HCEC 1CT (cell line): ENCODE measurements at places on chromosomes 12 and 14.

DNA sequence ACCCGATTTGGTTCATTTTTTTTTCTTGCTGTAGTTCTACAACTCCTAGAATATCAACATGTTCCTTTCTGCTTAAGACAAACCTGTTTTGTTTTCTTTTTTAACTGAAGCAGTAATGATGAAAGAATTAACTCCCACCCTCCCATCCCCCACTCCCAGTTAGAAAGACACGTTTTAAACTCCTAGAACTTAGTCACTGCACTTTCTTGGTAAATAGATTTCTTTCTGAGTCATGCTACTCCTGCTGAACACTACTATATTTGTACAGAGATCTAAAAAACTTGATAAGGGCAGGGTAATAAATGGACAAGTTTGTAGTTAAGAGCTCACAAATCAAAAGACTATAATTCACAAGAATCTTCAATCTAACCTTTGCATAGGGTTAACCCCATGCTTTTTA, 118.9 kb upstream of the PTPRB start:
- peak; percentile 64 for DNase-seq

DNA sequence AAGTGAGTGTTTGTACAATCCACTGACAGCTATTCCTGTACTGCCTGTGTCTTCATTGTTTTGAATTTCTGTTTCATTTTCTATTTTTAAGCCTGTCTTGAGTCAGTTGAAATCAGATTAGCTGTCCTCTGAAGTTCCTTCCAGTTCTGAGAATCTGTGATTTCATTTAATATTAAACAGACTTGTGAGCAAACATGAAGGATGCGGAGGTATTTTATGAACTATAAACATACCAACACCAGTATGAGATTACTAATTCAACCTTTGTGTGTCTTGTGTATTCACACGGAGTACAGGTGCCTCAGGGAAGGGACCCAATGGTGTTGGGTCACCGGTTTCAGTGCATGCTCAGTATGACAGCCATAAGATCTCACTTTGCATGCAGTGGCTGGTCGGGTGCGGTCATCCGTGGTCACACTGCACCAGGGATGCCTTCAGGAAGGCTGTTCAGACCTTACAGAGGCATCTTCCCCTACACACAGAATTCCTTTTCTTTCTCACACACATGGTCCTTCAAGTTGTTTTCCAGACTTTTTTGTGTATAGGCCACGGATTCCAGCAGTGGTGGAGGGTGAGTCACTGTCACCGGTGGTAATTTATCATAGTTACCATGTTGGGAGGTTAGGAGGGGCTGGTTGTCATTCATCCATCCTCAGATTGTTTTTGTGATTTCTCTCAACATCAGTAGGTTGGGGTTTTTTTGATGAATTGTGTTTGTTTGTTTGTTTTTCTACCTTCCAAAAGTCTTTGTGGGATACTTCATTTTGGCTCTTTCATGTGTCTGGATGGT, 103.0 kb upstream of the SFSWAP start:
- no peak for DNase-seq

DNA sequence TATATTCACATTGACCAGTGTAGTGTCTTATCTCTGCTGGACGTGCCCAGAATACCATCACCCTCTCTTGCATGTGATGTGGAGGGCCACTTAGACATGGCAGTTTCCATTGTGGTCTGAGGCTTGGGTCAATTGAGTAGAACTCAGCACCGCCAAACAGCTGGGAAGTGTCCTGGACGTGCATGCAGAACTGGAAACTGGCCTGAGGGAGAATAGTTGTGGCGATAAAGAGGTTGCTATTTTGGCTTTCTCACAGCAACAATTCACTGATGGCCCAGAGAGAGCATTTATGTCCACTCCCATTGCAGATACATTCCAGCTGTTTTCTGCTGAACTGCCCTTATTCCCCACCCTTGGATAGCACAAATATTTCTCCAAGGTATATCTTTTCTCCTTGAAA, 210.1 kb upstream of the DAAM1 start:
- no peak for DNase-seq

DNA sequence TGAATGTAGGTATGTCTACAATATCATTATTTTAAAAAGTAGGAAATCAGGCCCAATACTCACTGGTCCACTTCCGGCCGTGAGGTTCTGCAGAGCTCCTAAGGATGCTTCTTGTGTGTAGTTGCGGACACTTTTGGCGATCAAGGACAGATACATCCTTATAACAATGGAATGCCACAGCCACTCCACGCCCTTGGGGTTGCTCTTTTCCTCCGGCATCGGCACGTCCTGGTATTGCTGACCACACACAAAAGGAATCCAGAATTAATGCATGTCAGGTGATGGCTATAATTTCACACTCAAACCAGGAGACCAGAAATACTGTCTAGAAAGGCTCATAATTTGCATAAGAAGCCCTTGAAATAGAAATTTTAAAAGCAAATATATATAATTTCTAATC, 65.6 kb upstream of the YARS2 start:
- no peak for DNase-seq

- DNase-seq: peak; percentile 62
Measured at GRCh38 chr14:75222208-75222701, 45.8 kb upstream of the TMED10 start.

DNA sequence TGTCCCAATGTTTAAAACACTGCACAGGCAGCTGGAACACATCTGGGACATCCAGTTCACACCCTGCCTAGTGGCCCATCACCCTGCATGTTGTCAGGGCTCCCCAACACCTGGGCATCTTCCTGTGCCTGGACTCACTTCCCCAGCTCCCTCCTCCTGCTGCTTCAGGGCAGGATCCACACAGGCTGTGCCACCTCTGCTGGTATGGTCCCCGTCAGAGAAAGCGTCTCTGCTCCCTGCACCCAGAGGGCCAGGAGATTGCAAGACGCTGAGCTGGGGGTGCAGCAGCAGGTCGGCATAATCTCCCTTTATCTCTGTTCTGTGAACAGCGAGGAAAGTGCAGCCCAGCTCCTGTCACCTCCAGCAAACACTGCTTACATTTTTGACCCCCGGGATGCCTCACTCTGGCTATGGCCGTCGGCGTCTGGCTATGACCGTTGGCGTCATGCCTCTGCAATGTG, 124.3 kb downstream of the ADGRD1 start:
- DNase-seq: no peak

DNA sequence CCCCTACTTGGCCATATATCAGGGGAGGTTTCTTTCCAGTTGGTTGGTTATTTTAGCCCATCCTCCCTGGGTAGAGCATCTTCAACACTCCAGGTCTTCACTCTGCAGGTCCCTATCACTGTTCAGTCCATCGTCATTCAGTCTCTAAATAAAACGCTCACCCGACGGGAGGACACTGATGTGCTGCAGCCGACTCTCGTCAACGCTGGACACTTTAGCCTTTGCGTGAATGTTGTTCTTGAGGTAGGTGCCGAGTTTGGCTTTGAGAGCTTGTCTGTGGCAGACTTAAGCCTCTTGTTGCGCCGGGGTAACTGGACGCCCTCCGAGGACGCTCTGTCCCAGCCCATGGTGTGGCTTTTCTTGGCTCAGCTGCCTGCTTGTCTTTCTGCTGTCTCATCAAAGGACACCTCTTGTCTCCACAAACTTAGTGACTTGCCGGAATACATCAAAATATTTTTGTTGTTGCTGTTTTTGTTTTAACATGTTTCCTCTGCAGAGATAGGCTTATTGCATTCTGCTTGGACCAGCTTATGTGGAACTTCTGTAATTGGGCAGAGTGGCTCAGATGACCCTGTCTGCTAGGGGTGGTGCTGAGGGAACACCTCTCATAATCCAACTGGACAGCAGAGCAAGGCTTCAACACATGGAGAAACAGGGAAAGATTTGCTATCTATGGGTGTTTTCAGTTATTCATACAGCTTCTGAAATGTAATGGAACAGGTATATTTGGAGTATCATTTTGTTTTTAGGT, 26.5 kb downstream of the TCTN1 start:
- DNase-seq: no peak

DNA sequence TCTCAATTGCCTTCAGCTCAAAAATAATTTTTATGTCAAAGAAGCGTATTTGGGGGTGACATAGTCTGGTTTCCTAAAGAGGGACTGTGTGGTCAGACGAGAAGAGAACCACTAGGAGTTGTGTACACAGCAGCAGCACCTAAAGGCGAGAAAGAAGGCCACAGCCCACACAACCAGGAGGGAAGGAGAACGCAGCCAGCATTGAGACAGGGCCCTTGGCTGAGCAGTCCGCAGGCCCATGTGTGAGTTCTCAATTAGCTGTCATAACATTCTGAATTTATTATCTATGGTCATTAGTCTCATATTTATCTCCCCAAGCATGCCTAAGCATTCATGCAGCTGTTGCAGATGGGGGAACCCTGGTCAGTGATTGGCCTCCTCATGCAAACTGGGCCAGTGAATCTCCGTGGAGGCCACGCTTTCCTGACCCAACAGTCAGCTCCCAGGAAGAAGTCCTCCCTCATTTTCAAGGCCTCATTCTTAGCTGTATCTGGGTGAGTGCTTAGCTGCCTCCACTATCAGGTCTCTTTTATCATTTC, 81.2 kb upstream of the ATF7IP start:
- no peak for DNase-seq

DNA sequence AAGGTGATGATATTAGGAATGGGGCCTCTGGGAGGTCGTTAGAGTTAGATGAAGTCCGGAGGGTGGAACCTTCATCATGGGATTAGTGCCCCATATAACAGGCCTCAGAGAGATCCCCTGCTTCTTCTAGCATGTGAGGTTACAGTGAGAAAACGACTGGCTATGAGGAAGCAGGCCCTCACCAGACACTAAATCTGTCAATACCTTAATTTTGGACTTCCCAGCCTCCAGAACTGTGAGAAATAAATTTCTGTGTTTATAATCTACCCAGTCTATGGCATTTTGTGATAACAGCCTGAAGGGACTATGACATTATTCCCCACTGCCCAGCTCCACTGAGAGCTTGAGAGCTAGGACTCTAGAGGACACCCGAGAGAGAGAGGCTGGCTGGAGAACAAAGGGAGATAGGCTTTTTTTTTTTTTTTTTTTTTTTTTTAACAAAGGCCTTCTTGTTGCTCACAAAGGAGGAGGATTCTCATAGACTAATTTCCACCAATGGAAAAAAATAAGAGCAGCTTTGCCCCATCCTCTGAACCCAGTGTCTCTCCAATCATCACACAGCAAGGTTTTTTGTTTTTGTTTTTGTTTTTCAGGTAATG, 87.8 kb upstream of the EEA1 start:
- no peak for DNase-seq

DNA sequence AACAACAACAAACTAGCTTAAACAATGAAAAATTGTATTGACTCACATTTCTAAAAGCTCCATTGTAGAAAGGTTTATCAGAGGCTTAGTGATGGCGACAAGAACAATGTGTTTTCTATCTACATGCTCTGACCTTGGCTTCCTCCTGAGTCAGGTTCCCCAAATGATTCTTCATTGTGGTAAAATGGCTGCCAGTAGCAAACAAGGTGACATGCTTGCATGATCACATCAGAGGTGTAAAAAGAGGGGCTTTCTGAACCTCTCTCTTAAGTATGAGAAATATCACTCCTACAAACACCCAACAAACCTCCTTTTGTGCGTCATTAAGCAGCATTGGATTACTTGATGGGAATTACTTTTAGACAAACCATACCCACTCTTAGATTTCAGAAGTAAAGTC, 252.4 kb upstream of the SYT1 start:
- no peak for DNase-seq

- DNase-seq: peak; percentile 77
Measured at GRCh38 chr12:92987362-92987761, 58.3 kb upstream of the EEA1 start.

DNA sequence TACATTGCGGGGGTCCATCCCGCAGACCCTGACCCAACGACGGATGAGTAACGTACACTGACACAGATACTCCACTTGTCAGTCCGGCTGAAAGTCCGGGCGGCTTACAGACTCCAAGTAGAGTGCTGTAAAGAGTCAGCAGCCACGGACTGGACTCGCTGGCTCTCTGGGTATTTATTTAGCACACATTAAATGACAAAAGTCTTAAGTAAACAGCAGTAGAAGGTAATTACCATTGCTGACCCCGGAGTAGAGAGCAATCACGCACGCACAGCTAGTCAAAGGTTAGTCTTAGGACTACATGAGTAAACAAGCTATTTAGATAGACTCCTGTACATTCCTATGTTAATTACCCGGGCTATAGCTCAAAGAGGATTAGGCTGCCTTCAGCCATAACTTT, 780.9 kb downstream of the RPS29 start:
- no peak for DNase-seq

- DNase-seq: no peak
Measured at GRCh38 chr14:69931960-69932359, 52.7 kb downstream of the SMOC1 start.

DNA sequence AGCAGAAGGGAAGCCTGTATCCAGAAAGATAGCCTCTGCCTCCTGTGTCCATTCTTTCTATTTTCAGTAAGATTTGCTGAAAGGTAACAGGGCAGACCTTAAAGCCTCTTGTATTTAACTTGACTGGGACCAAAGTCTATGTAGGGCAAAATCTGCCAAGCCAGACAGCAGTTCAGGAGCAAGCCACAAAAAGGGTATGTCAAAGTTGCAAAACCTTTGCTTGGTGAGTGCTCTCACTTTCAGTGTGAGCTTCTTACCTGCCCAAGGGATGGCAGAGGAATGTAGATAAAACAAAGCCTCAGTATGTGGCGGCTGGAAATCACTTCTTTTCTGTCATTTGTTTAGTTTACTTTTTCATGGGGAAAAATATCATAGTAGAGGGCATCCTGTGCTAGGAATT, 63.1 kb downstream of the PLEKHG7 start:
- no peak for DNase-seq

- no peak for DNase-seq
Measured at GRCh38 chr14:32587461-32587860, 258.4 kb downstream of the AKAP6 start.

- DNase-seq: no peak
Measured at GRCh38 chr14:96806836-96807235, 9.7 kb downstream of the VRK1 start.

DNA sequence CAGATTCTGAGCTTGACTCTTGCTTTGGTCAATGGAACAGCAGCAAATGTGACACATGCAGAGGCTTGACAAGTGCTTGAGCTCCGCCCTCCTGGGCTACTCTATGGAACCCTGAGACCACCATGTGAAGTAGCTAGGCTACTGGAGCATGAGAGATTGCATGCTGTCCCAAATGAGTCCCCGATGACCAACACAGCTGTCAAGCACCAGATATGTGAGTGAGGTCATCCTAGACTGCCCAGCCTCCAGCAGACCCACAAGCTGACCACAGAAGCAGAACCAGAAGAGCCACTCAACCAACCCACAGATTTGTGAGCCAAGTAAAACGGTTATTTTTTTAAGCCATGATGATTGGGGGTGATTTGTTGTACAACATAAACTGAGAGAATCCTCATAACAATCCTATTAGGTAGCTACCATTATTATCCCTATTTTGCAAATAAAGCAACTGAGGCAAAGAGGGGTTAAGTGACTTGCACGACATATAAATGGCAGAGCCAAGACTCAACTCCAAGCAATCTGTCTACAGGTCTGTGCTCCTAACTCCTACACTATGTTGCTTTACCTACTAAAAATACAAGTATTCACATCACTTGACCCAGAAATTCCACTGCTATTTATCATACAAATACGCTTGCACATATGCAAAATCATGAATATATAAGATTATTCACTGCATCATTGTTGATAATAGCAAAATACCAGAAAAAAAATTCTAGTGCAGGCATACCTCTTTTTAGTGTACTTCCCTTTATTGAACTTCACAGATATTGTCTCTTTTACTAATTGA, 136.2 kb downstream of the NDUFA12 start:
- DNase-seq: peak; percentile 46

- peak; percentile 55 for DNase-seq
Measured at GRCh38 chr14:73741386-73741875, 27.2 kb upstream of the PNMA1 start.

- DNase-seq: peak; percentile 94
Measured at GRCh38 chr12:46556819-46557524, 184.4 kb upstream of the SLC38A2 start.

- no peak for DNase-seq
Measured at GRCh38 chr12:3263939-3264922, 187.1 kb downstream of the TSPAN9 start.
